ENCODE measurements at places on chromosomes 12 and 14.

- DNase-seq, result no peak
Measured at GRCh38 chr12:49583366-49584094, 15.6 kb upstream of the MCRS1 start.

DNA sequence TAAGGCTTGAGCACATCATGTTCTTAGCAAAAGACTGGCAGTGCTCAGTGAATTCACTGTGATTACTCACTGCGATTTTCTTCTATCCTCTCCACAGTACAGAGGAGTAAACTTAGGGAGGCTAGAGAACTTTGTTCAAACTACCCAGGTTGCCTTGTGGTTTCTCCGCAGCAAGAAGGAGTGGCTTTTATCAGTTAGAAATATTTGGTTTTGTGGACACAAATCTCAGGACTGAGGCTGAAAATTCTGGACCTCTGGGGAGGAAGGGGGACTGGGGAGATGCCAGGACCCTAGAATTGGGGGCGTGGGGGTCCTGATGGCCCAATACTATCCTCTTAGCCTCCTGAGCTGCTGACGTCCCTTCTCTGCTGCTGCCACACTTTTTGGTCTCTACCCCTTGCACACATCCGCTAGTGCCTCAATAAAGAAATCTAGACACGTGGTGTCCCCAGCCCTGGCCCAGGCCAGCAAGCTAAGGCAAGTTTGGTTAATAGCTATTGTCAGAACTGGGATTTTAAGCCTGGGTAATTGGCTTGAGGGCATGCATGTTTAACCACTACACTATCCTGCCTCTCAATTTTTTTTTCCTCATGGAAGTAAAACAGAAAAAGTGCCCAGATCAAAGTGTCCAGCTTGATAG, 842 bp downstream of the OAS2 start:
- DNase-seq, result no peak

GRCh38 chr14:27184427-27184826, 586.6 kb upstream of the NOVA1 start:
- DNase-seq, result no peak

DNA sequence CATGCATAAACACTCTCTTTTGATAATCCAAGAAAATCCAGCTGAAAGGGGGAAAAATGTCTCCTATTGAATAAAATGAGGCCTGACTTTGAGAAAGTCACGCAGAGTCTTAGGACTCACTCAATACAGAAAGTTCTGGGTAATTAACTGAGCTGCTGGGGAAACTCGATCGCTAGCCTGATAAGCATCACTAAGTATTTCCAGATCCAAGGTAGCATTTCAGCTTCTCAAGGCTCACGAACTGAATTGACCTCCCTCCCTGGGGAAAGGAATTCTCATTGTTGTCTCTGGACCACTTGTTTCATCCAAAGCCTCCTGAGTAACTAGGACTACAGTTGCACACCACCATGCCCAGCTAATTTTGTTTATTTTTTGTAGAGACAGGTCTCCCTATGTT, 13.8 kb upstream of the ANAPC5 start:
- DNase-seq, result peak; percentile 12

DNA sequence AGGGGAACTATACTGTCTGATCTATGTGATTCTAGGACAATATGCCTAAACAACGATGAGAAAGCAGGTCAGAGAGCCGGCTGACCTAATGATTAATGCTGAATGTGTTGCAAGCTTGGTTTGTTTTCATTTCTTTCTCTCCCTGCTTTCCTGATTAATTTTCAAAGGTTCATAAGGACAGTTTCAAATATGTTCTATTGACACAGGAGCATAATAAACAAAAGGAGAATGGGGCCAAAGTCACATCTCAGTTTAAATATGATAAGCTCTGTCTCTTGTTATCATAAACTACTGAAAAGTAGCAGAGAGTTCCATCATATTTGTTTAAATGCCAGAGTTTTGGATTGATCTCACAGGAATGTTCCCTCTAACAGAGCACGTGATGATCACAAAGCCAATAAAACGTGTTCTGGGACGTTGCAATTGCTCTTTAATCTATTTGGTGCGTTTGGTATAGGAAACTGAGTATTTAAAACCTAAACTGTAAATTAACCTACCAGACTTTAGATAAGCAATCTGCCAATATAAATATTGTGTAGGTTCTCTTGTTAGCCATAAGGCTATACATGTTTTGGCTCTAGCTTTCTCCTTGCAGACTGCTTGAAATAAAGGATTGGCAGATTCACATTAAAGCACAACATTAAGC, 3.7 kb upstream of the HSD17B6 start:
- no peak for DNase-seq

GRCh38 chr14:69321601-69322330, 61.8 kb downstream of the GALNT16 start:
- no peak for DNase-seq

DNA sequence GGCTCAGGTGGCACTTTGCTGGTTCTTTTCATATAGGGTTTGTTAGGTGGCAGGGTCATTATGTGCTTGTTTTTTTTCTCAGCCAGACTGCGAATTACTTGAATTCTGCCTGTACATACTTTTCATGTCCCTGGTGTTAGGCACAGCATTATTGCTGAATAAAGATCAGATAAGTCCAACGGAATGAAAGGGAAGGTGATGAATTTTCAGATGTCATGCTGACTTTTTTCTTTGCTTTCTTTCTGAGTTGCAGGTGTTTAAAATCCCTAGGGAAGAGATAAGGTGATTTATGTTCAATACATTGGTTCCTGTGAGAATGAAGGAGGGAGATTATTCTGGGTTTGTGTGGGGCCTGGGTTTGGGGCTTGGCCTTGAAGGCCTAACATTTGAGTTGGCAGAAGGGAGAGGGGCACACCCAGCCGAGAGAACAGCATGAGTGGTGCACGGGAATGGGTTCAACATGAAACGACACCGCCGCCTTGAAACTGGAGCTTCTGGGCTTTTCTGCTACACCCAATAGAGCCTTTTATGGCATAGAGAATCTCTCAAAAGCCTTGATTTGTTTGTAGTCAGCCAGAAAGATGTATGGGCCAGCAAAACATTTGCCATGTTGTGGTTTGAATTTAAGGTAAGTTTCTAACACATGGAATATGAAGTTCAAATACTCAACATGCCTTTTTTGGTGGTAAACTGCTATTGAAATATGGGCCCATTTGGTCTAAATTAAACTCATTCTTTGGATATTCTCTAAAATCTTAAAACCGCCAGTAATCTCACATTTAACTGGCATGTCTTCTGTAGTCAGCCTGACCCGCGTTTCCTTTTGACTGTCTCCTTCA, 477.0 kb downstream of the PCNX1 start:
- no peak for DNase-seq

DNA sequence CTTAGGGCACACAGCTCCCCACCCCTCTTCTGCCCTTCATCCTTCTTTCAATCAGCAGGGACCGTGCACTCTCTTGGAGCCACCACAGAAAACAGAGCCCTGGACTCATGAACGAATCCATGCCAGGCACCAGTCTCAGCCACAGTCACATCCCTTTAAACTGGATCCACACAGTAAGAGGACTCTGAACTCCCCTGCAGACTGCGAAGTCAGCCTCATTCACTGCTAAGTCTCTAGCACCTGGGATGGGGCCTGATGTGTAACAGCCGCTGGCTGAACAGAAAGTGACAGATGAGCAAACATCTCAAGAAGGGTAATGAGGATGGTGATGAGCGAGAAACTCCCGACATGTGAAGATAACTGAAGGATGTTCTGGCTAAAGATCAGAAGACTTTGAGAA, 45.8 kb upstream of the IQSEC3 start:
- DNase-seq, result no peak

DNA sequence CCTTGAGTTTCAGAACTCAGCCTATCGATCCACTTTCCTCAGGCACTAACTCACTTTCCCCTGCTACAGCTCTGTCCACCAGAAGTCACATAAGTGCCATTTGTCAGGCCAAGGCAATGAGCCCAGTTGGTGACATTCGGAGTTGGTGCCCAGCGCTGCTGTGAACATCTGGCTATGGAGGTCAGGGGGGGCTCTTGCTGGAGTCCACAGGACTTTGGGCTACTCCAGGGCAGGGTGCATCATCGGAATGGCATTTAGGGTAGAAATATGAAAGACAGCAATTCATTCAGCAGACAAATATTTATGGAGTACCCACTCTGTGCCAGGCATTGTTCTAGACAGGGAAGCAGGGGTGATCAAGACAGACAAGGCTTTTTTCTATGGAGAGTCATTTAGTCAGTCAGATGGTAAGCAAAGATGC, 1.5 kb upstream of the PPP1CC start:
- DNase-seq, result no peak

DNA sequence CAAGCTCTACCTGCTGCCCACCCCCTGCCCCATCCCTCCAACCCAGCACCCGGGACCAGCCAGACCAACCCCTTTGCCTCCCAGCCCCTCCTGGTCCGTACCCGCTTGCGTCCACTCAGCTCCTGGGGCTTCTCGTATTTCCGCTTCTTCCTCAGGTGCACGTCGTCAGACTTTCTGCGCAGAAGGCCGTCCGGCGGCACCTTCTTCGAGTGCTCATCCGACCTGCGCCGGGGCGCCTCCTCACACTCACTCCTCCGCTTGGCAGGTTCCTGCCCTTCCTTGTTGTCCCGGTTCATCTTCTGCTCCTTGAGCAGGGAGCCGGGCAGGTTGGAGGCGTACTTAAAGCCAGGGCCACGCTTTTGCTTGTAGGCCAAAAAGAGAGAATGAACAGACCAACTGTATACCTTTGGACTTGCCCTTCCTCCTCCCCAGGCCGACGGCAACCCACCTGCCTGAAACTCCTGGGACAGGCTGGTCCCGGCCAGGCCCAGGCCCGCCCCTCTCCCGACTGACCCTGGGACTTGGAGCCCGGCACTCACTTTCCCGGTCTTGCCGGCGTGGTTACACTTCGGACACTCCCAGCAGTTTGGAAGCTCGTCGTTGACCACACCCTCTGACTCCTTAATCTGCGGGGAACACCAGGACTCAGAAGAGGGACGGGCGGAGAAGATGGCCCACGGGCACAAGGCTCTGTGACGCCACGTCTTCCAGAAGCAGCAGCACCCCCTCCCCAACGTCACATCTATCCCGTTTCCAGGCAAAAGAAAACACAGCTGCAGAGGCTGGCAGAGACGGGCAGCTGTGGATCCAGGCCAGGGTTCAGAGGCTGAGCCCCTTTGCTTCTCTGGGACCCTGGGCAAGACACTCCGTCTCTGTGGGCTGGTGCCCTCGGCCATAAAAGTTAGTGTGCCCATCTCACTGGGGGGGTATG, 44.3 kb downstream of the RNF34 start:
- DNase-seq, result no peak

GRCh38 chr12:20696181-20696905, 1.2 kb downstream of the SLCO1C1 start:
- no peak for DNase-seq

DNA sequence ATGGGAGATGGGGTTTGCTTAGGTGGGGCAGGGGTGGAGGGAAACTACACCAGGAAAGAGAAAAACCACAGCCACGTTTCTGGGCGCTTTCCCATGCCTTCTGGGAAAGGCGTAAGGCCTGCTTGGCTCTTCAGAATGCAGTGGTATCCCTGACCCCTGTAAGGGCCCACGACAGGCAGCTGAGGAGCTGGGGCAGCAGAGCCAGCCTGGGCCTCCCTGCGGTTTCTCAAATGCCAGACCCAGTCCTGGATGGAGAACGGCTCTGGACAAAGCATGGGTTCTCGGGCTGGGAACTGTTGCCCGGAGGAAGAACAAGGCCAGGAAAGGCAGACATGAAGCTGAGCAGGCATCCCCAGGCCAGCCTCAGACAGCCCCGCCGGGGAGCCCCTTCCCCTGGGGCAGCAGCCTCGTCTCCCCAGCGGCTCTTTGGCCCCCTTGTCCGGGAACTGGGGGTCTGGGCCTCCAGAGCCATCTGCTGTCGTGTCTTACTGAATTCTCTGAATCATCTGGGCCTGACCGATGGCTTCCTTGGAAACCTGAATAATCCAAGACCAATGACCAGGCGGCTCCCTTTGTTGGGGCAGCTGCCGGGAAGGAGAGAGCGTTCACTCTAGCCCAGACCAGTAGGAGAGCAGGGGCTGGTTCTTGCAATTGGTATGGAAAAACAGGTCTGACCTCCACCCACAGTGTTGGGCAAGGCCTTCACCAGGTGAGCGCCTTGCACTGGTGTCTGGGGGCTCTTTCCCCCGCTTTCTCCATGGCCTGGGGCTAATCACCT, 64.0 kb upstream of the RIN3 start:
- DNase-seq, result no peak

DNA sequence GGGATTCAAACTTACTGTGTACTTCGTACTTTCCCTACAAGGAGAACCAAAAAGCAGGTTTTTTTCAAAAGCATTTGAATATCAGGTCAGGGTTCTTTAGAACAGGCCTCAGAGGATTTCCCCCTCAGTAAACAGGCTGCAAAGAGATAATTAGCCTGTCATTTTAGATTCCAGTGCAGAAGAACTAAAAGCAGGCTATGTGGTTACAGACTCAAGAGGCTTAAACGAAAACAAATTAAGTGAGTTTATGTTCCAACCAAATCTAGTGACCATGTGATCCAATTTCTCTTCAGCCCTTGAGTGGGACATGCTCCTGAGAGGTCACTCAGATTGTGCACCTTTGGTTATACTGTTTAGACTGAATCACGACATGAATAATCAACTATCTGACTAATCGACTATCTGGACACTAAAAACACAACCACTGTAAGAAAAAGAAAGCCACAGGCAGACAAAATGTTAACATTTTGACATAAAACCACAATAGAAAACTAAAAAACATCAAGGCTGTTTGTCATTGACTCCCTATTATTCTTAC, 4.5 kb downstream of the TMED8 start:
- DNase-seq, result peak; percentile 15

GRCh38 chr12:125229878-125230530, 164.8 kb downstream of the AACS start:
- no peak for DNase-seq

DNA sequence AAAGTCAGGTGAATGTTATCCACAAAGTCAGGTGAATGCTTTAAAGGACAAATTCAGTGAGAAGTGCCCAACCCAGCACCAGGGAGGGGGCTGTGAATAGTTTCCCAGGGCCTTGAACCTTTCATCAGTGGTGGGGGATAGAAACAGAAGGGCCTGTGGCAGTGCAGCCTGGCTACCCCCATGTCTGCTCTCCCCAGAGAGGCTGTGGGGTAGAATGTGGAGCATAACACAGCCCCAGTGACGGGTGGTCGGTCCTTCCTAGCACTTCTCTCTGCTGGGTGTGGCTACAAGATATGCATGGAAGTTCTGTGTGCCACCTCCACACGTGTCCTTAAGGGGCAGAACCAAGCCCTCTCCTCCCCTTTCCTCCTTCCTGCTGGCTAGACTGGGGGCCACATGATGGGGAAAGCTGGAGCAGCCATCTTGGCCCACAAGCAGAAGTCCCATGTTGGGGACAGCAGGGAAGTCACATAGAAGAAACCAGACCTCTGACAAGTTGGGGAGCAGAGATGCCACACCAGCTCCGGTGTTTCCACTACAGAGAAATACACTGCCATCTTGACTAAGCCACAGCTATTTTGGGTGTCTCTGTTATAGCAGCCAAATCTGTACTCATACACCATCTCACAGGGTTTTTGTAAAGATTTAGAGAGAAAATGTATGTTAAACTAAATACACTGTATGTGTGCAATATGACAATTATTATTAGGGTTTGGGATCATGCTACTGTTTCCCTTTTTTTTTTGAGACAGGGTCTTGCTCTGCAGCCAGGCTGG, 17.0 kb downstream of the RITA1 start:
- no peak for DNase-seq

- DNase-seq, result peak; percentile 81
Measured at GRCh38 chr14:75132382-75133086, 5.7 kb upstream of the NEK9 start.

GRCh38 chr12:7352661-7353060, 48.8 kb downstream of the ACSM4 start:
- DNase-seq, result no peak

- DNase-seq, result no peak
Measured at GRCh38 chr12:104959335-104959841, 1.3 kb upstream of the SLC41A2 start.
